Stimulated activated CD4-positive, alpha-beta T cell treated with anti-CD3 and anti-CD28 coated beads, Interleukin-15, amount 100 ng/mL, for 1 hour (primary cell): ENCODE measurements at places on chromosomes 2 and 18.

DNA sequence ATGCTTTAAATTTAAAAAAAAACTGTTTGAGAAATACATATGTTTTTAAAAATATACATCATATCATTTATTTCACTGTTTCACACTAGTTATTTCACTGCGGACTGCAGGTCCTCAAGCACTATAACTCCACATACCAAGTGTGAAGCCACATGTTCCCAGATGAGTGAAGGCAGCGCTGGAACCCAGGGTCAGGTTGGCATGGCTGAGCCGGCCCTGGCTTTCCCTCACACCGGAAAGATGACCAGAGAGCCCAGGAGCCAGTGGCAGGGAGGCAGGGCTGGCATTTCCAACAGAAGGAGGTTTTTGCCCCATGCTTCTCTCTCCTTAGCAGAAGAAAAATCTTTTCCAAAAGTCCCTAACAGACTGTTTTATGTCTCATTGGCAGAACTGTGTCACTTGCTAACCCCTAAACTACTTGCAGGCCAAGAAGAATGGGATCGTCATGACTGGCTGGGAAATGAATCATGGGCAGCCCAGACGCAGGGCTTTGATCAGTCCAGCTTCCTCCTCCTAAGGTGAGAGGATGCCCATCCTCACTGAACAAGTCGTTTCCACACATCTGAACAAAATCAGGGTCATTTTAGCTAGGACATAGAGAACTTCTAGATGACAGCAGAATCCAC is 287.6 kb upstream of the HNRNPA3 start:
- DNase-seq = no peak

DNA sequence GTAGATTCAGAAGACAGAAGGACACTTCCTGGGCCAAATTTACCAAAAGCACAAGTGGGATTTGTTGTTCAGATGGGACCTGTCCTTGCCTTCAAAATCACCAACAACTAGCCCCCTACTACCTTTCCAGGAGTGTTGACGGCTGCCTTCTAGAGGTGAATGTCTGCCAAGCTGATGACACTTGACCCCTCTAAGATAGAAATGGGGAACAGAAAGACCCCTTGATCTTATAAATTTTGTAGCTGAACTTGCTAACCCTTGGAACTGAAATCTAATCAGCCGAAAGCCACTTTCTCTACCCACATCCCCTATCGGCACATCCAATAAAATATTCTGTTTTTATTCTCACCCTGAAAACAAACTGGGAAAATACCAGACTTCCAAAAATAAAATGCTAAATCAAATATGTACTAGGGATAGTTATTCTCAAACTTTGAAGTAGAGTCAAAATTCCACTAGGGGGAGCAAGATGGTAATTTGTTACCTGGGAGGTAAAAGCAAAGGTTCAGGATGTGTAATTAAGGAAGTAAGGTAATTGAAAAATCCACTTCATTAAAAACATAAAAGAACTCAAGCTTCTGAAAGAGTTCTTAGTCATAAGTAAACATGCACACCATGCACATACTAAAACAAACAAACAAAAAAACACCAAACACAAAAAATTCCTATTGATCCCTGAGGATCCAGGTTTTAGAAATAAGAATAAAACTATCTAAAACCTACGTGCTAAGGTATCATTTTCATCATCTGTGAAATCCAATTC is 119.2 kb downstream of the ANKRD44 start:
- DNase-seq = no peak

- DNase-seq = no peak
Observed at GRCh38 chr18:67672155-67672554, 155.6 kb upstream of the DSEL start.

- no peak for DNase-seq
Observed at GRCh38 chr18:29512761-29513160, 1335.8 kb upstream of the CDH2 start.

DNA sequence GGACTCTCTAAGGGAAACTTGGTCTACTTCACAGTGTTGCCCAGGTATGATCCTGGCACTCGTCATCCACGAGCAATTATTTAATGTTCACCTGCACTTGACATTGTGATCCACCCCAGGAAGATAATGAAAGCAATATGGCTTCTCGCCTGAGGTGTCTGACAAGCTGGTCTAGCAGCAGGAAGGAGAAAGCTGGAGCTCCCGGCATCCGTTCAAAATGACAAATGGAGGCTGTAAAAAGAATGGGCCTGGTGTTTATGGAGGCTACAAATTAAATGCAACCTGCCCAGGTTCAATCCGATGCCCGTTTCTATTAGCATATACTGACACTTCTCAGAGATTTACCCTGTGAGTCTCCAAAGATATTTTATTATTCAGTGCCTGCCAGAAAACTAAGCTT is 317.6 kb downstream of the CTNNA2 start:
- no peak for DNase-seq

DNA sequence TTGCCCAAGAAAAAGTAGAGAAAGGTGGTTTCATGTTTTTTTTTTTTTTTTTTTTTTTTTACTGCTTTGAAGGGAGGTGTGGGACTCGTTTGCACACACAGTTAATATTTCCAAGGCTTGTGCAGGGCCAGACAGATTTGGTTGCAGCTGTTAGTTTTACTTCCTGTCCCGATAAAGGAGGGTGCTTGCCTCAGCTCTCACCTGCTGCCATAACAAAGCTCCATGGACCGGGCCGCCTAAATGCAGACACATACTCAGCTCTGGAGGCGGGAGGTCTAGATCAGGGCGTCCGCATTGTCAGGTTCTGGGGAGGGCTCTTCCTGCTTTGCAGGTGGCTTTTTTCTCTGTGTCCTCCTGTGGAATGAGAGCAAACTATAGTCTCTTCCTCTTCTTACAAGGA is 69.9 kb downstream of the ODC1 start:
- DNase-seq = no peak

GRCh38 chr2:215313255-215313613 is 1.4 kb downstream of the ATIC start:
- no peak for DNase-seq

GRCh38 chr2:239955989-239956817 is 68.9 kb downstream of the NDUFA10 start:
- DNase-seq = no peak

DNA sequence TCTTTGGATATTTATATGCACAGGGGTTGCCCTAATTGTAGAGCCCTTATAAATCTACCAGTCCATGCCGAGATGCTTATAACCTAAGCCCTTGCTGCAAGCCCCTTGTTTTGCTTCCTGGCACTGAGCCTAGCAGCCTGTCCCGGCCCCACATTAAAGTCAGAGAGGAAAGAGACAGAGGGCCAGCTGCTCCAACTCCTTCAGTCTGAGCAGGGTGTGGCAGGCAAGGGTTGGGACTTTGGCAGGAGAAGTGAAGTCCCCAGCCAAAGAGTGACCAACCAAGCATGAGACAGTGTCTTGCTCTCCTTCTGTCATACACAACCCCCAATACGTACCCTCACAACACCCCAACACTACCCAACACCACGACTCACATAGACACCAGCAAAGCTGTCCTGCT is 54.7 kb upstream of the FZD7 start:
- no peak for DNase-seq

DNA sequence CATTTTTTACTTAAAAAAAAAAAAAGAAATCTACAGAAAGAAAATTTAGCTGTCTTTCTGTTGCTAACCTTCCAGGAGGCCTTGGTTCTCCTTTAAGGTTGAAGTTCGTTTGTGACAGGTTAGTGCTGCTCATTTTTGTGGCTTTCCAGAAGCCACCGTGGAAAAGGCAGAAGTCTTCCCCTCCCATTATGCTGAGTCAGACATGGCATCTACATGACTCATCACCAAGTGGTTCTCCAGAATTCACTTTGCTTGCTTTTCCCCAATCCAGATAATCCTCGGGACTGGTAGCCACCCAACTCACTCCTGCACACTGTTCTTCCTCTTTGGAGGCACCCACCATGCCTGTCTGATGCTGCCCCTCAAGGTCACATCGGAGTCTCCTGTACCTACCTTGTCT is 228.7 kb downstream of the PIK3C3 start:
- DNase-seq = no peak

GRCh38 chr2:105181282-105181681 is 60.3 kb upstream of the GPR45 start:
- DNase-seq = no peak

- DNase-seq = no peak
Observed at GRCh38 chr2:232623768-232624765, 9.3 kb upstream of the EFHD1 start.

DNA sequence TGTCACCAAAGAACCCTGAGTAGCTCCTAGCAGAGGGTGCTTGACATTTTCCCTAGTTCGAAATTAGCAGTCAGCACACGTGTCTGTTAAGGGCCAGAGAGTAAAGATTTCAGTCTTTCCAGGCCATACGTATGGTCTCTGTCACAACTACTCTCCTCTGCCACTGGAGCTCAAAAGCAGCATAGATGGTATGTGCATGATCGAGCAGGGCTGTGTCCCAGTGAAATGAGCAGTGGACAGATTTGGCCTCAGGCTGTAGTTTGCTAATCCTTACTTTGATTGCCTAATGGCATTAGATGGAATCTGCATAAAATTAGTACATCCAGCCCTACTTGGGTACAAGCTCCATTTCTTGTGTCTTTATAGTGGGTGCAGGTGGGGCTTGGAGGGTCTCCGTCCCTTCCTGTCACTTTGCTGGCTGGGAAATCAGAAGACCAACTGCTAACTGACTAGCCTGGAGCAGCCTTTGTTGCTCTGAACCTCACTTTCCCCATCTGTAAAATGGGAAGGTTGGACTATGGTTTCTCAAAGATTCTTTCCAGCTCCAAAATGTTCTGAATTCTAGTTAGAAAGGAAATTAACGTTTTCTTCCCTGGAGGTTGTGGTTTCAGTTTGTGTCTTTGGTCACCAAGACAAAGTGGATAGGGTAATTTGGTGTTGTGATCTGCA is 108.5 kb downstream of the GLI2 start:
- no peak for DNase-seq
